T-cell (primary cell): ENCODE measurements at places on chromosomes 16 and 17. TPM values are rescaled to one million over a fixed set of nuclear protein-coding genes. Genes with fewer than 3 reads are reported as not detected.

DNA sequence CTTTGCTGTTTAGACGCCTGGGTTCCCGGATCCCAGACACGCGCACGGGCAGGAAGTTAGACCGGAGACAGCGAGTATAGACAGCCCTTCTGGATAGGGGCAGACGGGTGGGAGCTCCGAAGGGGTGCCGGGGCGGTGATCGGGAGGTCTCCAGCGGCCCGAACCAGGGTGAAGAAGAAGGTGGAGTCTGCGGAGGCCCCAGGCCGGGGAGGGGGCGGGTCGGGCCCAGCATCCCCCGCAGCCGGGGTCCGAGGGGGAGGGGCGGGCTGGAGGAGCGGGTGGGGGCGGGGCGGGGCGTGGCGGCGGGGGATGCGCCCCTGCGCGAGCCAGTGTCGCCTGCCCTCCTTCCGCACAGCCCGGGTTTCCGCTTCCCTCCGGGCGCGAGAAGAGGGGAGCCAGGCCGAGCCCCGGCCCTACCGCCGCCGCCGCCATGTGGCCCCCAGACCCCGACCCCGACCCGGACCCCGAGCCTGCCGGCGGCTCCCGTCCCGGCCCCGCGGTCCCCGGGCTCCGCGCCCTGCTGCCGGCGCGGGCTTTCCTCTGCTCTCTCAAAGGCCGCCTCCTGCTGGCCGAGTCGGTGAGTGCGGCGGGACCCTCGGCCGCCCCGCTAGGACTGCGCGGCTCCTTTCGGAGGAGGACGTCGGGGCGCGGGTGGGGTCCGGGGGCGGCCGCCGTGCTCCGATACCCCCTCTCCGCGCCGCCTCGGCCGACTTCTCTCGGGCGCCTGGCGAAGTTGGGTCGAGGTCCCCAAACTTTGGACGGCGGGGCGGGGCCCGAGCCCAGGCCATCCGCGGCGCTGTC, at the start of gene CMTM3:
Gene CMTM3 (plus strand): TSS at position 329 of the 801 bp plus-strand sequence. CDS start 102 bp downstream, at position 431.
- DNase-seq = peak; percentile 51

GRCh38 chr17:7403727-7403976, 245 bp downstream of the TMEM256 start:
- no peak for DNase-seq

GRCh38 chr17:44351464-44351863, 6.4 kb downstream of the GRN start:
- no peak for DNase-seq

DNA sequence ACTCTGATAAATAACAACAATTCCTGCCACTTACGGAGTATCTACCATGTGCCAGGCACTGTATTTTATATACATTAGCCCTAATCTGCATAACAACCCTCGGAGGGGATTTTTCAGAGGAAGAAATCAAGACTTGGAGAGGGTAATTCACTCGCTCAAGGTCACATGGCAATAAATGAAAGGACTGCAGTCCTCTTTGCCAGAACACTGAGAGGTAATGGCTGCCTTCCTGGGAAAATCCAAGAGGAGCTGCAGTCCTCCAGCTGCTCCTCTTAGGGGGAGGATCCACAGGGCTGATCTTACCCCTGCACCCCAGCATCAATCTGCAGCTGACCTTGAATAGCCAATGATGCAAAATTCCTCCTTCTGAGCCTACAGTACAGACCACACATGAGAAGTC, 114.1 kb upstream of the RPL38 start:
- no peak for DNase-seq

DNA sequence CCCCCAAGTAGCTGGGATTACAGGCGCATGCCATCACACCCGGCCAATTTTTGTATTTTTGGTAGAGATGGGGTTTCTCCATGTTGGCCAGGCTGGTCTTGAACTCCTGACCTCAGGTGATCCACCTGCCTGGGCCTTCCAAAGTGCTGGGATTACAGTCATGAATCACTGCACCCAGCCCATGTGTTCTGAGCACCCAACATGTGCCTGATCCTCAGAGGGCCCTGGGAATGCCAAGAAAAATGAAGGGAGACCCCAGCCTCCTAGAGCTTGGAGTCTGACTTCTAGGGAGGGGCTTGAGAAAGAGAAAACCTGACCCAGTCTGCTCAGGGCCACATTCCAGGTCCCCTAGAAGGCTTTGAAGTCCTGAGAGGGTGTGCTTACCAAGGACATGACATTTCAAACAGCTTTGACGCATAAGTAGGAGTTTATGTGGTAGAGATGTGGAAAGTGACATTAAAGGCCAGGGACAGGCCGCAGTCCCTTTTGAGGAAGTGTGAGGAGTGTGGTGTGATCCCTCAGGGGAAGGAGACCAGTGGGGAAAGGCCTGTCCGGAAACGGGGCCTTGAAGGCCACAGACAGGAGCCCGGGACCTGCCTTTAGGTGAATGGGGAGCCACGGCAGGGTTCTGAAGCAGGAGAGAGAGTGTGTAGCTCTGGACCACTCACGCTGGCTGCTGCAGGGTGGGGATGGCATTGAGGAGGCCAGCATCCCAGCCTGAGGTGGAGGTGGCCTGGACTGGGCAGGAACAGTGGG, 1.1 kb upstream of the CCL22 start:
- no peak for DNase-seq

DNAJA2 gene
- 75.3 TPM for total RNA-seq

ASPA gene
- not detected for total RNA-seq

AMZ2 gene
- 50.9 TPM for total RNA-seq

TSNAXIP1 gene
- total RNA-seq = 0.45 TPM
